H9 (cell line): ENCODE measurements at places on chromosomes 7 and 10. TPM values are rescaled to one million over a fixed set of nuclear protein-coding genes. Genes with fewer than 3 reads are reported as not detected.
A peak's percentile ranks its signal among the peaks of the same experiment; 100 is the strongest.

GRCh38 chr10:15053061-15053460 lies 9.3 kb downstream of the OLAH start:
- no peaks in the 10 kb centered on the region for H3K4me1 ChIP-seq
- H3K36me3 ChIP-seq = no peaks in the 10 kb centered on the region
- no peaks in the 10 kb centered on the region for H3K27me3 ChIP-seq
- no peak for DNase-seq

- H3K27ac ChIP-seq = no peak overlapping the region
- DNase-seq = no peak
- H3K4me1 ChIP-seq = no peaks in the 10 kb centered on the region
These were observed 921.1 kb upstream of the GHITM start for GRCh38 chr10:83218205-83218604.

DNA sequence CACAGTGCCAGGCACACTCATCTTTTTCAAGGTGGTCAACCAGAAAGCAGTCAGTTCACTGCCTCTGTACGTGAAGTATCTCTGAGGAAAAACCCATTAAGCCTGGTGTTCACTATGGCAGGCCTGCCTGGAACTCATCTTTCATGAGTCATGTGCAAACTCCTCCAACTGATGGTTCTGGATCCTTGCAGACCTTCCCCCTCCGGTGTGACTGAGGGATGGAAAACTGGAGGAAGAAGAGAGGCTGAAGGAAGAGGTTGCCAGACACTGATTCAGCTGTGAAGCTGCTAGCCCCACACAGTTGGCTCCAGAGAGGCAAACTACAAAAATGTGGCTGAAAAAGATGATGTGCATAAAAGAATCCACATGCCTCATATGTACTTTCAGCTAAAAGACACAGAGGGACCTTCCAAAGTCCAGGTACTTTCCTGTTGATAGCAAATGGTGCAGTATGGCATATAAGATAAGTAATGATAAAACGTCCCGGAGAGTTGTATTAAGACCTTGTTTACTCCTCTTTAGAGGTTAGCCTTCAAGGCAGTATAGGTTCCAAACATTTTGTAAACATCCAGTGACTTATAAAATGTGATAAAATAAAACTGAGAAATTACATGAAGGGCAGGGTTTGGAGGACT lies 2.7 kb downstream of the CYP3A5 start:
- no peaks in the 10 kb centered on the region for H3K27me3 ChIP-seq
- DNase-seq = no peak
- H3K4me1 ChIP-seq = no peaks in the 10 kb centered on the region
- H3K27ac ChIP-seq = no peak overlapping the region
- no peak overlapping the region for H3K4me3 ChIP-seq

DNA sequence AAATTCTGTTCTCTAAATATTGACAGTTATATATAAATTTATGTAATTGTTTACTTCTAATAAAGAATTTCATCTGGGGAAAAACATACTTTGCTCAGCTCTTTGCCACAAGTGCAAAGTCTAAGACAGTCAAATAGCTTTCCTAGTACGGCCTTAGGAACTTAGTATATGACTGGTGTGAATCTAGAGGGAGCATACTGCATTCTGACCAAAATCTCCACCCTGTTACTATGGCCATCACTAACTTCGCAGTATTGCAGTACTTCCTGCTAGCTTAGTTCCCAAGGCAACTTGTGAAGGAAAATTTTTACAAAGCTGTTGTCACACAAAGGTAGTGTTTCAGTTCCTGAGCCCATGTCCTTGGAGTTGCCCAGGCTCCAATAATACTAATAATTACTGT lies 181.5 kb downstream of the CFTR start:
- H3K27ac ChIP-seq = no peak overlapping the region
- no peaks in the 10 kb centered on the region for H3K4me1 ChIP-seq
- no peak overlapping the region for H3K4me3 ChIP-seq
- H3K27me3 ChIP-seq = no peaks in the 10 kb centered on the region
- H3K36me3 ChIP-seq = no peaks in the 10 kb centered on the region

- no peak for DNase-seq
- no peaks in the 10 kb centered on the region for H3K4me1 ChIP-seq
These were observed 47.0 kb upstream of the LAMB1 start for GRCh38 chr7:108049962-108050361.

GRCh38 chr7:26046150-26046549 lies 105.8 kb upstream of the NFE2L3 start:
- no peak overlapping the region for H3K4me3 ChIP-seq
- H3K27ac ChIP-seq = no peak overlapping the region
- H3K27me3 ChIP-seq = no peaks in the 10 kb centered on the region
- H3K4me1 ChIP-seq = no peaks in the 10 kb centered on the region
- H3K36me3 ChIP-seq = no peaks in the 10 kb centered on the region

DNA sequence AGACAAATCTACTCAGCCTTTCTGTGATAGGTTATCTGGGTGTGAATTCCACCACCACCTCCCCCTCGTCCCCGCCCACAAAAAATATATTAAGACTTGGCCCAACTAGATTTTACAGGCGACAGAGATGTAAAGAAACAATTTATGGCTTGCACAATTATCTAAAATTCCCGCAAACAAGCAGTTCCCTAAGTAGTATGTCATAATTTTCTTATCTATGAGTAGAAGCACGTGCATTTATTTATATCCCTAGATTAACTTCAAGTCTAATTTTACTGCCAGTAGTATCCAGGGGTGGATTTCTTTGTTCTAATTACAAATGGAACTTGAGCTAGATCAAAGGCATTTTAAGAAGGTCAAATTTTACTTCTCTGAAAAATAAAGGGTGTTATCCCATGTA lies 1.7 kb downstream of the TSPAN12 start:
- DNase-seq = no peak
- no peaks in the 10 kb centered on the region for H3K4me1 ChIP-seq
- H3K27me3 ChIP-seq = no peaks in the 10 kb centered on the region
- peak overlapping the region; percentile 97 for H3K4me3 ChIP-seq
- H3K27ac ChIP-seq = no peak overlapping the region

The MYL10 gene
- 0.50 TPM in 1 of 2 replicates, not detected in the other for total RNA-seq

The APBB1IP gene
- not detected in 2 replicates for total RNA-seq

The BZW2 gene
- total RNA-seq = 60.2 and 64.6 TPM in 2 replicates

The TMEM273 gene
- not detected in 2 replicates for total RNA-seq

The PDGFA gene
- 34.3 and 35.8 TPM in 2 replicates for total RNA-seq

The SFRP4 gene
- not detected in 2 replicates for total RNA-seq

The ABCB1 gene
- 0.15 and 0.33 TPM in 2 replicates for total RNA-seq
